ENCODE measurements at places on chromosomes 3 and 15.

GRCh38 chr15:36502509-36502908 lies 76.9 kb upstream of the CDIN1 start:
- no peak for DNase-seq

GRCh38 chr15:71146580-71146982 lies 31.3 kb downstream of the THSD4 start:
- no peak for DNase-seq

- DNase-seq, result no peak
These were observed 20.8 kb downstream of the FAM3D start for GRCh38 chr3:58645726-58646125.

- DNase-seq, result no peak
These were observed 4.2 kb downstream of the PARP9 start for GRCh38 chr3:122559906-122560305.

- no peak for DNase-seq
These were observed 50.0 kb downstream of the DNAJB8 start for GRCh38 chr3:128416578-128417211.

DNA sequence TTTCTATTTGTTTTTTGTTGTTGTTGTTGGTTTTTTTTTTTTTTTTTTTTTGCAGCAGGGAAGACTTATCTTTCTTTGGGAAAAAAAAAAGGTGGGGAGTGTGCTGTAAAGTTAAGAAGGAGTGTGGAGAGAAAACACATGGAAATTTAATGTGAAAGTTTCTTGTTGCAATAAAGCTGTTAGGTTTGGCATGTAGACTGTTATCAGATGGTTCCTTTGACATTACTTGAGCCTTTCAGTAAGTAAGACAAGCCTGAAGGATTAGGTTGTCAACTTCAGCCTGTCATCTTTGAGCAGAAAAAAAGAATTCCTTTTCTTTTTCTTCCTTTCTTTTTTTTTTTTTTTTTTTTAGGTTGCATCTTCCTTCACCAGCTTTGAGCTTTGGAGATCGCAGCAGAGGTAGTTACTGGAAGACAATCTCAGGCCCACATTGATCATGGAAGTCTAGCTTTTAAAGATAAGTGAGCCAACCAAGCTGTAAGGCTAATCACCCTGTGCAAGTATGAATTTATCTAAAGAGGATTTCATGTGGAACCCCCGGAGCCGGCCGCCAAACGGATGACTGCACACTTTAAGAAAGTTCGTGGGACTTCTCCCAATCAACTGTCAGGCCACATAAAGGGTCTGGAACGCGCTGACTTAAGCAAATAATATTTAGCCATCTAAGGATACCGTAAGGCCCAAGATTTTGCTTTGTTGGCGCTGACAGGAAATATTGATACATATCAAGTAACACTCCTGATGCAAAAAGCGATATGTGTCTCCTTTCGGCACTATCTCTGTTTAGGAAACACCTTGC lies 1040.1 kb upstream of the NR2F2 start:
- DNase-seq, result no peak

DNA sequence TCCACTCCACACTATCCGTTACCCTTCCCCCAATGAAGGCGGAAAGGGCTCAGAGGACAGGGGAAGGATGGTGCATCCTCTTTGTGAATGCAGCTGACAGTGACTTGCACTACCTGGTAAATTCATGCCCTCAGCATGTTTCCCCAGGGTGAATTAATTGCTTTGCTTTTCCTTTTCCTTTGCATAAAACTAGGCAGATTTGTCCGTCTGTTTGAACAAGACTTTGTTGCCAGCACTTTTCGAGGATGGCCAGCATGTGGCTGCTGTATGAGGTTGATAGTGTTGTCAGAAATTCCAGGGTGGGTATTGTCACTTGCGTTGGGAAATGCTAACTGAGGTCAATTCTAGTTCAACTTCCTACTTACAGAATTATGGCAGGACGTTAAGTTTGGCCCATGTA lies 79.0 kb upstream of the RARB start:
- DNase-seq, result no peak

- no peak for DNase-seq
These were observed 41.1 kb downstream of the TTBK2 start for GRCh38 chr15:42879443-42879842.

DNA sequence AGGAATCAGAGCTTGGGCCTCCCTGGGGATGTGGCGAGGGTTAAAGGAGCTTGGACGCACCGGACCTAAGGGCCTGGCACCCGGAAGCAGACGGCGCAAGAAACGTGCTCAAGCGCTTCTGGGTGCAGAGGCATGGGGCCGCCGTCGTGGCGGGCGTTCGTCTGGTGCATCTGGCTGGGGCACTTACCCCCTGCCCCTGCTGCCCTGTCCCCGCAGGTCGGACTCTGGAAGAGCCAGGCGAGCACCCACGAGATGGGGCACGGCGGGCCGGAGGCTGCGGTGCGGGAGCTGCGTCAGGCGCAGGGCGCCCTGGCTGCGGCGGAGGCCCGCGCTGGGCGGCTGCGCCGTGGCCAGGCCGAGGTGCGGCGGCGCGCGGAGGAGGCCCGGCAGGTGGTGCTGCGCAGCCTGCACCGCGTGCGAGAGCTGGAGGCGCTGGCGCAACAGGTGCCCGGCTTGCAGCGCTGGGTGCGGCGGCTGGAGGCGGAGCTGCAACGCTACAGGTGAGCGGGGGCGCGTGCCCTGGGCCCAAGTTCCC lies 2.5 kb downstream of the EFCC1 start:
- DNase-seq, result no peak

DNA sequence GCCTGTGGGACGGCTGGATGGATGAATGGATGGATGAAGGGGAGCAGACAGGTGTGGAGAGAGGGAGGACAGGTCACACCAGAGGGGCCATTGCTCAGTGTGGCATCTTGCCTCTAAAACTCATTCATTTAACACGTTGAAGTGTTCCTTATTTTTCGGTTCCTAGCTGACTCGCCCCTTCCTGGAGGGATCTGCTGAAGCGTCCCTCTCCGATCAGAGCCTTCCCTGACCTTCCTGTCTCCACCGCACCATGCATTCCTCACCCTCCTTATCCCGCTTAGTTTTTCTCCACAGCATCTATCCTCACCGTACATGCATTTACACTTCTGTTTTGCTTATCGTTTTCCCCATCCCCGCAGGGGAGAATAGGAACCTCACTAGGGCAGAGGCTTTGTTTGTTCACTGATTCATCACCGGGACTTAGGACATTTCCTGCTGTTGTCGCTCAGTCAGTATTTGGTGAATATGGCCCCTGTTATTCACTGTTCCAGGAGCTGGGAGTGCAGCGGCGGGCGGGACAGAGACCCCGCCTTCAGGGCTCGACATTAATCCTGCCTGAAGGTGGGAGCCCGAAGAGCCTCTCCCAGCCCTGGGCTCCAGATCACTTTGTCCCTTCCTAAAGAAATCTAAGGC lies 32.0 kb downstream of the FOXL2 start:
- no peak for DNase-seq

GRCh38 chr3:180142041-180142440 lies 105.3 kb upstream of the PEX5L start:
- DNase-seq, result no peak

DNA sequence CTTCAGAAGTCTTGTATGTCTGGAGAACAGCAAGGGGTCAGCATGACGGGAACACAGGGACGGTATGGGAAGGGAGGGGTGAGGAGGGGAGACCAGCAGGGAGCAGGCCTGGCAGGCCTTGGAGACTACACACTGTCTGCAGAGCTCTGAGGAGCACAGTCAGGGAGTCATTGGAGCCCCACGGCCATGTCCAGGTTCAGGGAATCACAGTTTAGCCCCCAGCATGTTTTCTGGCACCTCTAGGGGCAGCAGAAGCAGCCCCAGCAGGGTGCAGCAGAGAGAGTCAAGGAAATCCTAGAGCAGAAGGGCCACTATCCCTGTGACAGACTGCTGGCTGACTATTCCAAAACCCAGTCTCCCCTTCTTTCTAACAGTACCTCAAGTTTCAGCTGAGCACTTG lies 3.2 kb downstream of the LAMP3 start:
- no peak for DNase-seq

DNA sequence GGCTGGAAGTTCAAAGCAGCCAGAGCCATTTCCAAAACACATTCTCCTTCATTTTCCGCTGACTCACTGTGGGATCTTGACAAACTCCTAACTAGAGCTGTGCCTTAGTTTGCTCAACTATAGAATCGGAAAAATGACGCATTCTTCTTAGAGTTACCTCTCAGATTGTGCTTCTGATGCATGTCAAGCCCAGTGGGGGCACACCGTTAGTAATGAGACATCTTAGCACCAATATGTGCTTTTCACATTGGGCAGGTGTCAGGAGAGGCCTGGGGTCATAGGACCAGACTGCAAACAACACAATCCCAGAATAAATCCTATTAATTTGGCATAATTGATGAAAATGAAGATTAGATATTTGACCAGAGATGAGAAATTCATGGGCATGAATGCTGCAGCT lies 71.3 kb upstream of the UBE3A start:
- DNase-seq, result no peak

GRCh38 chr15:45796433-45796832 lies 161.6 kb downstream of the SQOR start:
- no peak for DNase-seq

Measured in stimulated activated CD8-positive, alpha-beta memory T cell treated with anti-CD3 and anti-CD28 coated beads, Interleukin-4, amount 100 ng/mL, for 4 hours (primary cell).